ENCODE measurements at places on chromosomes 3 and 15. TPM values are rescaled to one million over a fixed set of nuclear protein-coding genes. Genes with fewer than 3 reads are reported as not detected.

The ESYT3 gene
- 0.26 TPM for total RNA-seq

The SPATA12 gene
- under 0.01 TPM for total RNA-seq

The FBLN2 gene
- 547 TPM for total RNA-seq

The TNFAIP8L3 gene
- 7.5 TPM for total RNA-seq

The B3GALNT1 gene
- 30.3 TPM for total RNA-seq

The AHSG gene
- total RNA-seq: not detected

The CLDN16 gene
- total RNA-seq: not detected

The MAGEL2 gene
- 0.06 TPM for total RNA-seq

The FHIT gene
- 0.53 TPM for total RNA-seq

The SAMD7 gene
- not detected for total RNA-seq

The RNF111 gene
- 11.9 TPM for total RNA-seq

The ZCWPW2 gene
- total RNA-seq: 0.99 TPM

The SEMA6D gene
- total RNA-seq: 8.1 TPM

The DLL4 gene
- 1.5 TPM for total RNA-seq

Data from aortic smooth muscle cell (primary cell).